HS-27A (cell line): ENCODE measurements at places on chromosomes 2 and 18.

DNA sequence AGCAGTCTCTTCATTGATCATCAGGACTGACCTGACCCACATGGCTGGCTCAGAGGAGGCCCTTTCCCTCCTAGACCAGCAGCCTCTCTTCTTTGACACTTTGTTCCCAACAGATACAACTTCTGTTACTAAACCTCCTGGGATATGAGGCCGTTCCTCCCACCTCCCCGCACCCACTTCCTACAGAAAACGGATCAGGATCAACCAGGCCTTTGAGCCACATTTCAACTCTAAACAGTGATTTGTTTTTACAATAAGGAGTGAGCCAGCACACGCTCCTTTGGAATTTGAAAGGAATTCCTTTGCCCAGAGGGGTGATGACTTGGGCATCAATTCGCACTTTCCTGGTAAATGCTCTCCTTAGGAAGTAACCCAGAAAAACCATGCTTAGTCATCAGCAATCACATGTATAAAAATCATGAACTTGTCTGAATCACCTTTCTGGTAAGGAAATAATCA lies 180.4 kb downstream of the FAM124B start:
- peak; percentile 71 for DNase-seq

- DNase-seq = no peak
These were observed 31.0 kb upstream of the REV1 start for GRCh38 chr2:99520813-99521212.

GRCh38 chr2:204336153-204336744 lies 209.0 kb upstream of the PARD3B start:
- no peak for DNase-seq

- no peak for DNase-seq
These were observed 445.7 kb upstream of the FANCL start for GRCh38 chr2:58686776-58687175.

- no peak for DNase-seq
These were observed 208.4 kb upstream of the ZNF521 start for GRCh38 chr18:25560369-25560768.

GRCh38 chr2:233121856-233122255 lies 61.7 kb downstream of the INPP5D start:
- no peak for DNase-seq

GRCh38 chr2:108852375-108852774 lies 65.8 kb downstream of the CCDC138 start:
- DNase-seq = no peak

DNA sequence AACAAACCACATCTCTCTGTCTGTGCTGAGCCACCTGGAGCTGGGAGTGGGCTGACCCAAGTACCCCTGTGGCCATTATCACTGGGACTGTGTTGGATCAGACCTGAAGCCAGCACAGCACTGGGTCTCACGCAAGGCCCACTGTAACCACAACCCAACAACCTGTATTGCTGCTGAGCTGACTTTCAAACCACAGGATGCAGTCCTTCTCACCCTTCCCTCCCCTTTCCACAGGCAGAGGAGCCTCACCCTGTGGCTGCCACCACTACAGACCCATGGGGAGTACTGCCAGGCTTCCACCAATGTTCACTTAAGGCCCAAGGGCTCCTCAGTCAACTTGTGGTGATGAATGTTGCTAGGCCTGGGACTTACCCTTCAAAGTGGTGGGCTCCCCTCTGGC lies 135.7 kb downstream of the DIS3L2 start:
- no peak for DNase-seq

GRCh38 chr2:20836521-20836920 lies 13.6 kb upstream of the LDAH start:
- no peak for DNase-seq

DNA sequence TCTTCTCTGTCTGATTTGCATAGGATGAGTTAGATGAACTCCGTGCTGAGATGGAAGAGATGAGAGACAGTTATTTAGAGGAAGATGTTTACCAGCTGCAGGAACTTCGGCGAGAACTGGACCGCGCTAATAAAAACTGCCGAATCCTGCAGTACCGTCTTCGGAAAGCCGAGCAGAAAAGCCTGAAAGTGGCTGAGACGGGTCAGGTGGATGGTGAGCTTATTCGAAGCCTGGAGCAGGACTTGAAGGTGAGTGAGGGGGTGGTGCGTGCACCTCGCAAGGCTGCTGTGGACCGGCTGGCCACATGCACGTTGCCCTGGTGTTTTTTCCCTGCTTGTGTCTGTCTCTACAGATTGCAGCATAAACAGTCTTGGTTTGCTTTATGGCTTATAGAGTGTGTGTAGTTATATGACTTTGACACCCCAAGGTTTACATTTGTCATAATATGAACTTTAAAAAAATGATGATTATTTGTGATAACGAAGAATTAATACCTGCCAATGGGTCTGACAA lies 13.1 kb downstream of the MTCL1 start:
- DNase-seq = no peak

DNA sequence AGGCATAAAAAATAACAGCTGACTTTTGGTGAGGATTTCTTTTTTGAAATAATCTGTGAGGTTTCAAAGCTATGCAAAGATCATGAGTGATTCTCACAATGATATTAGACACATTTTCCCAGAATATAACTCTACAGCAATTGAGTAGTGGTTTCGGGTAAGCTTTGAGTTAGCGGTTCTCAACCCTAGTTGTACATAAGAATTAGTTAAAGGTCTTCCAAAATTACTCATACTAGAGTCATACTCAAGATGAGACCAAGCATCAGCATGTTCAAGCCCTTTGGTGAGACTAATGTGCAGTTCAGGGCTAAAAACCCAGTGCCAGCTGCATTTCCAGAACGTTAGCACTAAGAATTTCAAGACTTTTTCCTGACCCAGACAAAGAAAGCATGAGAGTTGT lies 31.1 kb downstream of the DSG4 start:
- no peak for DNase-seq

DNA sequence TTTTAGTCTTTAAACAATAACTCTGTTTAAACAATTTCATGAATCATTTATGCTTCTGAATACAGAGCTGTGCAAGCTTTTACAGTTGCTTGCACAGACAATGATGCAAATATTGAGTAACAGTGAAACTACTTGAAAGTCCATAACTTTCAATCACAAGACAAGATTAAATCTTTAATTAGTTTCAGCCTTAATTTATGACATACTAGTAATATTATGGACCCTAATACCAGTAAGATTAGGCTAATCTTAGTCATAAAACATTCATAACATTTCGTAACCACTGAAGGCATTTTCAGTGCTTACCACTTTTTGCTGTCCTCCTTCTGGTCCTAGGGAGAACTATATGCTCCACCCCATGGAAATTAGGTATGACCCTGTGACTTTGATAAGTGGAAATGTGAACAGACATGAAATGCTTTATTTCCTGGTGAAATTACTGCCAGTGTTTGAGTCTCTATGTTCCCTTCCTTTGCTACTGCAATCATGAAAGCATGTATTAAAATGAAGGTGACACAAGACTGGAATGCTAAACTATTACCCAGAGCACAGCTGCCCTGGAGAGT lies 1.8 kb upstream of the COBLL1 start:
- no peak for DNase-seq

- DNase-seq = no peak
These were observed 82.0 kb downstream of the SMAD7 start for GRCh38 chr18:48868468-48869466.

- no peak for DNase-seq
These were observed 260.4 kb downstream of the ZNF516 start for GRCh38 chr18:76234676-76235060.

DNA sequence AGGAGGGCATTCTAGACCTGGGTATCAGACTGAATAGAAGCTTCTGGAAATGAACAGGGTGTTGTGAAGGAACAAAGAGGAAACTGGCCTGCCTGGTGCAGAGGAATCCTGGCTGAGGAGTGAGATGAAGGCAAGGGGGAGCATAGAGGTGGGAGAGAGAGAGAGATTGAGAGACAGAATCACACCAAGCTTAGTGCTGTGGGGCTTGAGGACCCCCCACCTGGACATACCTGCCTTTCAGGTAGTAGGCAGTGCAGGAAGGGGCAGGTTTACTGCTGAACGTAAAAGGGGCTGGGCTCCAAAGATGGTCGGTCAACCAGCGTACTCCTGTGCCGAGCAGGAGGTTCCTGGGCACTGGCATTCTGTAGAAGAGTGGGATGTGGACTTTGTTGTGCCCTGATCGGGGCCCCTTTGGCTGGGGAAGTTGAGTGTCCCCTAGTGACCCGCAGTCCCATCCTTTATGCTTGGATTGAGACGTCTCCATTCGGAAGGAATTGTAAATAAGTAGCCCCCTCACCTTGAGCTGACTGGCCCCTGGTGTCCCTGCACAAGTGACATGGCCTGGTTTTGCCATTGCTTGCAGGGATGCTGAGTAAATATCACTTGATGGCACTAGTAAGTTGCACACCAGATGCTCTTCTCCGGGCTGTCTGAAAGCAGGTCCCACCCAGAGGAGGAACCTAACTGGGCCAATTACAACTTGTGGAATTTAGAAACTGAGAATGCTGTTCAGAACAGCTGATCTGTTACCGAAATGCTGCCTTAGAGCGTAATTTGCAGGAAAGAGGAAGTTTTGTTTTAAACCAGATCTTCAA lies 1.4 kb downstream of the UBE2F start:
- no peak for DNase-seq

- no peak for DNase-seq
These were observed 30.1 kb upstream of the CEP68 start for GRCh38 chr2:65026154-65026553.

GRCh38 chr2:197705912-197706838 lies 1.0 kb downstream of the MARS2 start:
- DNase-seq = no peak

GRCh38 chr18:12836551-12836950 lies 47.5 kb downstream of the PTPN2 start:
- DNase-seq = no peak

- DNase-seq = no peak
These were observed 801.6 kb upstream of the GCFC2 start for GRCh38 chr2:76512201-76512820.

DNA sequence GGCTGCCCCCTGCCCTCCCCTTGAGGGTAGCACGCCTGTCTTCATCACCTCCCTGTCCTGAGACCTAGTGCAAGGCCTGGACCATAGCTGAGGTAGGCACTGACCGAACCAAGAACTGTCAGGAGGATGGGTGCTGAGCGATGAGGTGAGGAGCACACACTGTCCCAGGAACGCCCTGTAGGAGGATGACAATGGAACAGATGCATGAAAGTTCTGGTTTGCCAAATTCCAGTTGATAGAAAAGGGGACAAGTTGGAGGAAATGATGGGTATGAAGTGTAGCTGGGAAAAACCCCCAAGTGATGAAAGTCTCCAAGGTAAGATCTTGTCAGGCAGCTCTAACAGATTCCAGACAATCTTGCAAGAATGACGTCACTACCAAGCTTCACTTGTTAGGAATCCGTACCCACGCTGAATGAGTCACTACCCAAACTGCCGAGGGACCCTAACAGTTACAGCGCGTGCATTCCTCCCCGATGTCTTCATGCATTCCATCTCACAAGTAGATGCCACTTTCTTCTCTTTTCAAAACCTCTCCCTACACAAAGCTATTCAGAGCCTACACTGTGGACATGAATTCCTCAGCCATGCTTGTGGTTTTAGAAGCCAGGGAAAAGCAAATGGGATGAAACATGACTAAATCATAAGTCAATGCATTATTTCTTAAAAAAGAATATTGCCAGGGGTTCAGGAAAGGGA lies 27.6 kb downstream of the MRPL33 start:
- DNase-seq = peak; percentile 99

DNA sequence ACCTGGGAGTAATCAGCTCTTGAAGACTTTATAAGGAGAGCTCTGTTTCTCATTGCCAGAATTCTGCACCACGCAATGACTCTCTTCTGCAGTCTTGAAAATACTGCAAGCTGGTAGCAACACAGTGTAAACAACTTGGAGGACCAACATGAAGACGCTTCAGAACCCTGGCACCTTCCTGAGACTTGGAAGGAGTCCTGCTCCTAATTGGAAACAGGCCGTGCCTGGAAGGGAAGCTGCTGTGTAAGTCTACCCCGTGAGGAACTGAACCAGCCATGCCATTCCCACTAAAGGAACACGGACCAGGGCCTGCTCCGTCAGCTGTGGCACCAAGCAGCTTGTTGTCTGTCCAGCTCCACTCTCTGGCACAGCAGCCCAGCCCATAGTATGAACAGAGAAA lies 171.1 kb downstream of the PAX3 start:
- no peak for DNase-seq

DNA sequence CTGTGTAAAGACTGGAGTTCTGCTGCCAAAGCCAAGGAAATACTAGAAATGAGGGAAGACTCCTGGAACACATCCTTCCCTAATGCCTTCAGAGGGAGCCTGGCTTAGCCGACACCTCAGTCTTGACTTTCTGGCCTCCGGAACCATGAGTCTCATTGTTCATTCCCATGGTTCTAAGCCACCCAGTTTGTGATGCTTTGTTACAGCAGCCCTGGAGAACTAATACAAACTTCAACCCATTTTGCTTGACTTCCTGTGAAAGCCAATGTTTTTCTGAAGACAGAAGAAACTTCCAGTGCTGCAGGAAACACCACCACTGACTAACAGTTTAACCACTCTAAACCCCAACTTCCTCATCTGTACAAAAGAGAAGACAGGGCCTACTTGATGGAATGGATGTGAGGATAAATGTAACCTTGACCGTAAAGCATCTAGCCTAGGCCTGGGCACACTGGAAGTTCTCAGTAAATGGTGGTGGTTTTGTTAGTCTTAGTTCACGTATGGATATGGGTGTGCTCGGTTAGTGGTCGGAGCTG lies 85.9 kb upstream of the RFX8 start:
- no peak for DNase-seq

GRCh38 chr2:26191316-26192159 lies 18.6 kb downstream of the GAREM2 start:
- no peak for DNase-seq

GRCh38 chr18:77022556-77022955 lies 110.0 kb downstream of the MBP start:
- DNase-seq = no peak

- DNase-seq = no peak
These were observed 13.2 kb downstream of the ITM2C start for GRCh38 chr2:230877759-230878598.

DNA sequence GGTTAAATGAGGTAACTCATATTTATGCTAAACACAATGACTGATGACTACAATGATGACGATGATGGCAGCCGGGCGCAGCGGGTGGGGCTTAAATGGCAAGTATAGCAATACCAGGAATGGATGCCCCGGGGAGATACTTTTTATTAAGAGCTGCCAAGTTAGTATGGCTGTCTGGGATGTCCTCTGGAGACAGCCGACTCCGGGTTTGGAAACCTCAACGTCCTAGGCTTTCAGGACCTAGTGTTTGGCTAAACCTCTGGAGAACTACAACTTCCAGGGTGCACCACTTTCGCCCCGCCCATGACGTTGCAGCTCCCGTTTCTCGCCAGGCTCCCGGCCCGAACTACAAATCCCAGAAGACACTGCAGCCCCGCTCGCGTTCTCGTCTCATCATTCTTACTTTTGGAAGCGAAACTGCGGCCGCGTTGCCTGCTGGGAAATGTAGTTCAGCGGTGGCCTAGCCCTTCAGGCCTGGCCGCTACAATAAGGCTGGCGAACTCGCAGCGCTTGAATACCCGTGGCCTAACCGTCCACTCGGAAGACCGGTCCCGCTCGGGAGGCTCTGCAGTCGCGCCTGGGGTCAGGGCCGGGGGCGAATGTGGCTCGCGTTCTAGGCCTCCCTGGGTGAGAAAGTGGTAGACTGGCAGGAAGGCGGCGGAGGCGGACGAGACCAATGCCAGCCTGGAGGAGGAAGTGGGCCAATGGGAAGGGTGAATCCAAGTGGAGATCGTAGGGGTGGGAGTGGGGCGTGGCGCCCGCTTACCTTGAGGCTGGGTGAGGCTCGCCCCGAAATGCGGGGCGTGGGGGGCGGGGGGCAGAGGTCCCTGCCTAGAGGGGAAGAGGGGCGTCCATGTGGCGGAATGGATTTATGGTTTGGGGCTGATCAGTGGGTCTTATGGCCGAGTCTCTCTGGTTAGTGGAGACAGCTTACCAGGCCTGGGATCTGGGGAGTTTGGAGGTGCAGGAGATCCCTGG lies at the start of gene SMARCAL1:
Gene SMARCAL1, plus strand, starts transcription at position 463 of the 978 bp plus-strand sequence. CDS start 2,221 bp downstream, outside the sequence.
- DNase-seq = peak; percentile 81
